ENCODE measurements at places on chromosomes 16 and 17.

- DNase-seq: no peak
Measured at GRCh38 chr17:55444471-55445441, 23.1 kb upstream of the MMD start.

DNA sequence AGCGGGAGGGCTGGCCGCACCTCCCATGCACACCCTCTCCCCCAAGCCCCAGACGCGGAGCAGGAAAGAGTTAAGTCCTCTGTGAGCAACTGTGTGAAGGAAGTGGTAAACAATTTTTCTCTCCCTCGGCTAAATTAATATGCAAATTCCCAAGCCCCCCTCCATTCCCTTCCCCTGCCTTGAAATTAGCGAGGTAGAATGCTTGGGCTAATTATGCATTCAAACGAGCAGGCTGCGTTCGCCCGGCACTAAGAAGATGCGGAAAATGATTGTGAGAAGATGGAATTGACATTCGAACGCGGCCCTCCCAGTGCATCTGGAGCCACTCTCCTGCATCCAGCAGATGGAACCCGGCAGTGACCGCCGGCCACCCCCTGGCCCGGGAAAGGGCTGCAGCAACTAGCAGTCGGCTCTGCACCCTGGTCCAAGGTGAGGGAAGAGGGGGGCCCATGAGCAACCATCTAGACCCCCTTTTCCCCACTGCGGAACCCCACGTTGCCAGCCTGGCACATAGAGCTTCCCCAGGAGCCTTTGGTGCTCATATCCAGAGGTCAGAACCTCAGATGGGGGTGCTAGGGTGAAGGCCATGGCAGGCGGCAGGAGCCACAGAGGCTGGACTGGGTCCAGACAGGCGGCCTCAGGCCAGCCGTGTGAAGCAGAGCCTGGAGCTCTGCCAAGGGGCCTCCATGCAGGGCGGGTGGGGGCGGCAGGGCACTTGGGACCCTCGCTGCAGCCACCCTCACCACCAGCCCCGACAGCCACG is 49.1 kb upstream of the ACSF3 start:
- no peak for DNase-seq

GRCh38 chr17:50675627-50676026 is 32.1 kb downstream of the ANKRD40 start:
- no peak for DNase-seq

GRCh38 chr17:49588726-49589576 is 13.3 kb downstream of the NXPH3 start:
- DNase-seq: no peak

GRCh38 chr16:4990415-4990814 is 32.3 kb downstream of the SEC14L5 start:
- DNase-seq: no peak

GRCh38 chr16:53100889-53101288 is 46.1 kb downstream of the CHD9 start:
- DNase-seq: no peak

DNA sequence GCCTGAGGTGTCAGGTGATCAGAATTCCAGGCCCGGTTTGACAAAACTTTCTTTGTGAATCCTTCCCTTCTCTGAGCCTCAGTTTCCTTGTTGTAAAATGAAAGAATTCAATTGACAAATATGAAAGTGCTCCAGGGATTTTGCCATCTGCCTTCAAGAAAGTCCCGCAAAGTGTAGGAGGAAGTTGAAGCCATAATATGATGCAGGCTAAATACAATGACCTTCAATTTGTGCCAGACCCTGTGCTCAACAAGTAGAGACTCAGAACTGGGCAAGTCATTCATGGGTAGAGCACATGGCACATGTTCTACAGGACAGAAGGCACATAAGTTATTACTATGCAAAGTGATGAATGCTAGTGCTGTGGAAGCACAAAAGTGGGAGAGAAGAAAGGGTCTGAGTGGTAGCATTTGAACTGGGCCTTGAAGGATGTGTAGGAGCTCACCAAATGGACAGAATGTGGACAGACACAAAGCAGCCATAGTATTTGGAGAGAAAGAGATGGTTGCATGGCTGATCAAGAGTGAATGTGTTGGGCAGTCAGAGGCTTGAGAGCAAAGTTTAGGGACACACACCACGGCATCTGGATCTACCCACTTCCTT is 2.4 kb upstream of the SCIMP start:
- DNase-seq: no peak
